ENCODE measurements at places on chromosomes 13 and 19.
A peak's percentile ranks its signal among the peaks of the same experiment; 100 is the strongest.

DNA sequence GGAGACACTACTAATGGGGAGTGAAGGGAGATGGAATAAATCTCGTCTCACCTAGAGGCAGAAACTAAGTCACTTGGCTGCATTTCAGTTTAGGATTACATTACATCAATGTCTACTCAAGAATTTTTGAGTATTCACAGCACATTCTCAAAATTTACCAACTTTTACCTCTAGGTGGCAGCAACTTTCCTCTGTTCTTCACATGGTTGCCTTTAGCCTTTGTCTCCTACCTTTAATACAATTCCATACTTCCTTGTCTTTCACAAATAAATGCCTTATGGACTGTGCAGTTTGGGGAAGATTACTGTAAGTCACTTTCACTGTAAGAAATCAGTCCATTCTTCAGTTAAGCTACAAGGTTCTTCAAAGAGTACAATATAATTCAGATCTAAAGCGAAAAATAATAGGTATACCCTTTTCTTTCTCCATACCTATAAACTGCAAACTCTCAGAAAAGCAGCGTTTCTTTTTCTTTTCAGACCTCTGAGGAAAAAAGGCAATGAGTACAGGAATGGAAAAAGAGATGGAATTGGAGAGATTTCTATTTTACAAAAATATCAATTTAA, 379.4 kb downstream of the KLF12 start:
- DNase-seq = peak; percentile 69

GRCh38 chr19:56671613-56671994, at the start of gene ZNF835:
TSS of gene ZNF835 (minus strand) at chr19:56671757. CDS start at chr19:56665198, 6,559 bp downstream.
- peak; percentile 18 for DNase-seq

GRCh38 chr19:8208119-8208921, 850 bp upstream of the CERS4 start:
- no peak for DNase-seq

GRCh38 chr13:112671359-112671758, 18.5 kb upstream of the ATP11A start:
- DNase-seq = no peak

- no peak for DNase-seq
Measured at GRCh38 chr13:62643799-62644524, 1228.3 kb upstream of the PCDH20 start.

DNA sequence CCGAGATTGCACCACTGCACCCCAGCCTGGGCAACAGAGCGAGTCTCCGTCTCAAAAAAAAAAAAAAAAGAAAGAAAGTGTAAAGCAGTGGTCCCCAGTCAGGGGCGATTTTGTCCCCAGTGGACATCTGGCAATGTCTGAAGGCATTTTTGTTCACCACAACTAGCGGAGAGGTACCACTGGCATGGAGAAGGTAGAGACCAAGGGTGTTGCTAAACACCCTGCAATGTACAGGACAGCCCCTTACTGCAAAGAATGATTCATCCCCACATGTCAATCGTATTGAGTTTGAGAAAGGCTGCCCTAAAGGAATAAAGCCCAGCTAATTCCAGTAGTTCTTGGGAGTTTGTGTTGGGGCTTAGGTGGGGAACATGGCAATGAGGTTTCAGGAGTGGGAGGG, 38.7 kb downstream of the CYP4F2 start:
- DNase-seq = no peak

DNA sequence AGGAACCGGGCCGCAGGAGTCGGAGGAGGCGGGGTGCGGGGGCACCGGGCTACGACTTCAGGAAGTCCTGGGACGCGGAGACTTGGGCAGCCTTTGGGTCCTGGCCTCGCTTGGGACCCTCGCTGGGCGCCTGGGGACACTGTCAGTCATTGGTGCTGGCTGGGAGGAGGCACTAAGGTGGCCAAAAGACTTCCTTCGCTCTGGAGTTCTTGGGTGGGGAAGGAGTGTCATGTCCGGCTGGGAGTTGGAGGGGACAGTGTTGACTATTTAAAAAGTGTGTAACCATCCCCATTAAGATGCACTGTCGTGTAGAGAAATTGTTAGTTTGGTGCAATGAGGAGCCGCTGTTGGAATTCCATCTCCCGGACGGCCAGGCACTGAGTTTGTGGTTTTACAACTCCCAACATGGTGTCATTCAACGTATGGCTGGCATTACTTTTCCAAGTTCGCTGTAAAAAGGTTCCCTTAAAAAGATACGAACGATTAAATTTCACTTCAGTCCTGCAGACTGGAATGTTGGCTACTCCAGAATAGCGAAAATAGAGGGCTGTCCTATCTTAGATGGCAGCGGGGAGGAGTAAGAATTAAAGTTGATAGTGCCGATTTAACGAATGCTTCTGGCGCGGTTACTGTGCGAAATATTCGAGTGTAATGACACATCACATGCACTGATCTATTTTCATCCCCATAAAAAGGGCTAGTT, 776 bp downstream of the DNAJC3 start:
- peak; percentile 17 for DNase-seq

DNA sequence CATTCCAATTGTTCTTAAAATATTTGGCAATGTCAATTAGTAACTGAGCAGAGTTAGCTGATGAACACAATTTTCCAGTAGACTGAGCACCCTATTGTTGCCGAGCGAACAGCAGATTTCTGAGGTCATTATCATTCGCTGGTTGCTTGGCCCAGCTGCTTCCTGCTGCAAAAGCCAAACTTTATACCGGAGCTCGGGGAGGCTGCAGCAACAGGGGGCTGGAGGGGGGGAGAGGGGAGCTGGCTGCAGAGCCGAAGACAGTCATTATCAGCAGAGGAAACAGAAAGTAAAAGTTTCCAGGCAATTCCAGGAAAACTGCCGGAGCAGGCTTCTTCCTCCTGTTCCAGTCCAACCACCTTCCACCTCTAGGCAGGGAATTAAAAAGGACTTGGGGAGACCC, 77.9 kb downstream of the ZNF536 start:
- peak; percentile 5 for DNase-seq

GRCh38 chr13:106530980-106531481, 4.4 kb downstream of the EFNB2 start:
- no peak for DNase-seq

GRCh38 chr19:38213911-38214625, 10.0 kb downstream of the DPF1 start:
- DNase-seq = no peak

DNA sequence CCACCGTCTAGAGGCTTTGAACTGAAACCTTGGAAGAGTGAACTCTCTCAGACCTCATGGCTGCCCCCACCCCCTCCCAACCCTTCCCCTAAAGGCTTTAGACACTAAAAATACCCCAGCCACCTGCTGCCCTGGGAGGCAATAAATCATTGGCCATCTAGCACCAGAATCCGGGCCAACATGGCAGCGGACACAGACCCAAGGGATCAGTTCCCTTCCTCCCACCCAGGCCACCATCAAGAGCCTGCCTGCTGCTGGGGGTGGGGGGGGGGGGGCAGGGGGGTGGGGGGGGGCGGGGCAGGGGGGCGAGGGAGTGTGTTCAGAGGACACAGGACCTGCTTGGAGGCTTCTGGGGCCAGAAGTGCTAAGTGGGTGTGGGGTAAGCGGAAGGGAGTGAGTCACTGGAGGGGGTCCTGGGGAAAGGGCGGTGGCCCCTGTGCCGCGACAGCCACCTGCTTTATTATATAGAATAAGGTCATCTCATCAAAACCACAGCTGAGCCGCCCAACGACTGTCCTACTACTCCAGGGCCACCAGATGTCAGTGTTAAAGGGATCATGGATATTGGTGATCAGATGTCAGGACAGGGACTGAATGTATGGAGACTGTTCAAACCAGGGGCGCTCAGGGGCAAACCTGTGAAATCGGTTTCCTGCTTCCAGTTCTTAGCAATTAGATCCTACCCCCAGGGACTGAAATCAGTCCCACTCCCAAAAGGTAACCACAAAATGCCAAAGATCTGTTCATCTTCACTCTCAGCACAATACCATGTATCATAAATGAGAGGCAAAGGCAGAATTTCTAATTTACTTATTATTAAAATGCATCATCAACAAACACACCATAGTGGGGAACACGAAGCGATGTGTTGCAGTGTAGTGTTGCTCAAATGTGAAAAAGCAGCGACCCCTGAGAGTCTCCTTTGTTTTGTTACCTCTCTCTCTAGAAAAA, 24.3 kb downstream of the ARL11 start:
- DNase-seq = peak; percentile 53

DNA sequence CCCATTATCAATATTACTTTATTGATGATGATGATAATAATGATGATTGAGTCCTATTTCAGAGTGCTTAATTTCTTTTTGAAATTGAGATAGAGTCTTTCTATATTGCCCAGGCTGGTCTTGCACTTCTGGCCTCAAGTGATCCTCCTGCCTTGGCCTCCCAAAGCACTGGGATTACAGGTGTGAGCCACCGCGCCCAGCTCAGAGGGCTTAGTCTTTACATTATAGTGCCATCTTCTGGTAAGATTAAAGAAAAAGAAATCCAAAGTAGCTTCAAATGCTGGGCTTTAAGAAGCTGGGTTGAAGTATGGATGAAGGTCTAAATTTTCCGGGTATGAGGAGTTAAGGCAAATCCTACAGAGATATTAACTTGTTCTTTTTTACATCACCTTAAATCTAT, 3.4 kb upstream of the ZNF333 start:
- DNase-seq = peak; percentile 30

- no peak for DNase-seq
Measured at GRCh38 chr19:41097302-41097701, 9.1 kb downstream of the CYP2A13 start.

- DNase-seq = no peak
Measured at GRCh38 chr19:55535965-55536350, 975 bp downstream of the SBK2 start.

- no peak for DNase-seq
Measured at GRCh38 chr19:43532571-43532961, 422 bp upstream of the ZNF575 start.

DNA sequence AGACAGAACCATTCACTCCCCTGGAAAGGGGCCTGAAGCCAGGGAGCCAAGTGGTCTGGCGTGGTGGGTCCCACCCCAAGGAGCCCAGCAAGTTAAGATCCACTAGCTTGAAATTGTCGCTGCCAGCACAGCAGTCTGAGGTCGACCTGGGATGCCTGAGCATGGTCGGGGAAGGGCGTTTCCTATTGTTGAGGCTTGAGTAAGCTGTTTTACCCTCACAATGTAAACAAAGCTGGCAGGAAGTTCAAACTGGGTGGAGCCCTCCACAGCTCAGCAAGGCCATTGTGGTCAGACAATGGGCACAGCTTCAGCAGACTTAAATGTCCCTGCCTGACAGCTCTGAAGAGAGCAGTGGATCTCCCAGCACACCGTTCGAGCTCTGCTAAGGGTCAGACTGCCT, 195.6 kb upstream of the DACH1 start:
- DNase-seq = peak; percentile 80

GRCh38 chr13:46550822-46551221, 2.1 kb upstream of the LRCH1 start:
- no peak for DNase-seq

Data from kidney capillary endothelial cell (primary cell).